ENCODE measurements at places on chromosomes 1 and 21.

DNA sequence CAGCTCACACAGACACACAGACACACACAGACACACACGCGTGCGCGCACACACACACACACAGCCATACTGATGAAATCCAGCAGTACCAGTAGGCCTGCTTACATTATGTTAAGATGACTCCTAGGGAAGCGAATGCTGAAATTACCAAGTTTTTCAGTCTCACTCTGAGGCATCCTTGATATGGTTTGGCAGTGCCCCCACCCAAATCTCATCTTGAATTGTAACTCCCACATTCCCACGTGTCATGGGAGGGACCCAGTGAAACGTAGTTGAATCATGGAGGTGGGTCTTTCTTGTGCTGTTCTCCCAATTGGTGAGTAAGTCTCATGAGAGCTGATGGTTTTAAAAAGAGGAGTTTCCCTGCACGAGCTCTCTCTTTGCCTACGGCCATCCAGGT lies 64.1 kb downstream of the TIAM1 start:
- no peak for DNase-seq

DNA sequence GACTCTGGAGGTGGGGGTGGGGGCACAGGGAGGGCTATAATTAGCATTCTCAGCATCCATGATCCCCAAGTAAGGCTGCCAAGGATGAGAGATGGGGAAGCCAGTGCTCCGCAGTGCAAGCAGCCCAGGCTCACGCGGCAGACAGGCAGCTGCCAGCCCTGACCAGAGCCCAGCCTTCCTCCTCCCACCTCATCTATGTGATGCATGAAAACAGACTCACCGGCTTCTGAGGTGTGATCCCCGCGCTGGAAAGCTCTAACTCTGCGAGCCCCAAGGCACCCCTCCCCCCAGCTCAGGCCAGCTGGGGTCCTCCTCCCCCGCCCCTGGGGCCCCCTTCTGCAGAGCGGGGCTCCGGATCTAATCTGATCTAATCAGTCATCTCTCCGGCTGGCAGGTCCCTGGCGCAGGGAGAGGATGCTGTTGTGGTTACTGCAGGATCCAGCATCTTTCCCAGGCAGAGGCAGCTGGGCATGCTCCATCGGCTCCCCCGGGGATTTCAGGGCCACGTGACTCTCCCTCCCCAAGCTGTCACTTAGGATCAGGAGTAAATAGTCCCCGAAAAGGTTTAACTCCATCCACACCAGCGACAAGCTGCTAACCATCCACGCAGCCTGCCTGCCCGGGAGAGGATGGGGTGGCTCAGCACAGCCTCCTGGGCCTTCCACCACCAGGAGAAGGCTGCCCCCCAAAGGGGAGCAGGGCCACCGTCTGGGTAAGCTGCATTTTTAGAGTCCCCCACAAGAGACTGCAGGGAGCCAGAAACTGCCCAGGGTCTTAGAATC lies at the start of gene PLEKHA6:
Gene PLEKHA6, minus strand, starts transcription at position 456 of the 782 bp plus-strand sequence. CDS start 86,202 bp downstream, outside the sequence.
- DNase-seq = no peak

DNA sequence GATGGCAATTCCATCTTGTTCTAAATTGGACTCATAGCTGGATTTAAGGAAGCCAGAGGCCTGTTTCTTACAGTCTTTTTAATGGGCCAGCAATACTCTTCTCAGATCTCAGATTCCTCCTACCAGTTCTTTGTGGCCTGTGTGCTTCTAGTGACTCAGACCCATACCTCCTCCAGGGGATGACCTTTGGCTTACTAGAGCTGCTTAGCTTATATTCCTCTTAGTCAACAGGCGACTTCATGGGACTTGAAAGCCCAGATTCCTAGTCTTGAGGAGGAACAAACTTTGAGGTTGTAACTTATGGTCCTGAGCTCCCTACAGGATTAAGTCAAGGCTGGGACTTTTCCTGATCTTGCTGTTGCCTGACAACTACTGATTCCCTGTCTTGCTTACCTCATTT lies 12.4 kb upstream of the PAPPA2 start:
- no peak for DNase-seq

- DNase-seq = no peak
Observed at GRCh38 chr1:14735841-14736240, 137.4 kb downstream of the KAZN start.

GRCh38 chr1:193549081-193549480 lies 362.7 kb upstream of the B3GALT2 start:
- no peak for DNase-seq

GRCh38 chr1:203120325-203121153 lies 7.0 kb upstream of the ADORA1 start:
- no peak for DNase-seq

DNA sequence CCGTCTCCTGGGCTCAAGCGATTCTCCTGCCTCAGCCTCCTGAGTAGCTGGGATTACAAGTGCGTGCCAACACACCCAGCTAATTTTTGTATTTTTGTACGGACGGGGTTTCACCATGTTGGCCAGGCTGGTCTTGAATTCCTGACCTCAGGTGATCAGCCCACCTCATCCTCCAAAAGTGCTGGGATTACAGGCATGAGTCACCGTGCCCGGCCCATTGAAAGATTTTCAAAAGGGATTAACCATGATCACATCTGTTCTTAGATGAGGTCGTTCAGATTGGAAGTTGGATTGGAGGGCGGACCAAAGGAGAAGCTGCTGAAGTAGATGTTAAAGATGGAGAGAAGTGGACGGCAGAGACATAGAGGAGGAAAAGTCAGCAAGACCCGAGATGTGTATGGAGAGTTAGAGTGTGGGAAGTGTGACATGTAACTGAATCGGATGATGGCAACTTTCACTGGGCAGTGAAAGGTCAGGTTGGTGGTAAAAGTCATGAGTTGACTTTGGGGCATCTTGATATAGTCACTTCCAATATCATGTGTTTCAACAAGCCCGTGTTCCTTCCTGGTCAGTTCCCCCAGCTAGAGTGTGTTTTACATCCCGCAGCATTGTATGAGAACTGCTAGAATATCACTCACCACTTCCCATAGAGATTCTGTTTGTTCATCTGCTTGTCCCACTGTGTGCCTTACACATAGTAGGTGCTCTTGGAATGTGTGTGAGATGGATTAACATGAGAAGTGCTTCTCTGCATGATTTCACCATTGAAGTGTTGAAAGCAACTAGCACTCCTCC lies 54.4 kb upstream of the TINAGL1 start:
- DNase-seq = no peak

- DNase-seq = no peak
Observed at GRCh38 chr1:13832100-13832499, 132.1 kb downstream of the PRDM2 start.

GRCh38 chr1:3922201-3922725 lies 22.2 kb upstream of the C1orf174 start:
- DNase-seq = no peak

DNA sequence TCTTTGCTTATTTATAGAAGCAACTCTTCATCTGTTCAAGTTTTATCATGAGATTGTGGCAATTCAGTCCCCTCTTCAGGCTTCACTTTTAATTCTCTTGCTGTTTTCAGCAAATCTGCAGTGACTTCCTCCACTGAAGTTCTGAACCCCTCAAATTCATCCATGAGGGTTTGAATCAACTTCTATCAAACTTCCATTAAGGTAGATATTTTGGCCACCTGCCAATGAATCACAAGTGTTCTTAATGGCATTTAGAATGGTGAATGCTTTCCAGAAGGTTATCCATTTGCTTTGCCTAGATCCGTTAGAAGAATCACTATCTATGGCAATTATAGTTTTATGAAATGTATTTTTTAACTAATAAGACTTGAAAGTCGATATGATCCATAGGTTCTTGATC lies 946.7 kb upstream of the B3GALT2 start:
- no peak for DNase-seq

- DNase-seq = no peak
Observed at GRCh38 chr1:175197531-175197930, 5.0 kb upstream of the KIAA0040 start.

- no peak for DNase-seq
Observed at GRCh38 chr21:25936776-25937175, 202.0 kb downstream of the GABPA start.

DNA sequence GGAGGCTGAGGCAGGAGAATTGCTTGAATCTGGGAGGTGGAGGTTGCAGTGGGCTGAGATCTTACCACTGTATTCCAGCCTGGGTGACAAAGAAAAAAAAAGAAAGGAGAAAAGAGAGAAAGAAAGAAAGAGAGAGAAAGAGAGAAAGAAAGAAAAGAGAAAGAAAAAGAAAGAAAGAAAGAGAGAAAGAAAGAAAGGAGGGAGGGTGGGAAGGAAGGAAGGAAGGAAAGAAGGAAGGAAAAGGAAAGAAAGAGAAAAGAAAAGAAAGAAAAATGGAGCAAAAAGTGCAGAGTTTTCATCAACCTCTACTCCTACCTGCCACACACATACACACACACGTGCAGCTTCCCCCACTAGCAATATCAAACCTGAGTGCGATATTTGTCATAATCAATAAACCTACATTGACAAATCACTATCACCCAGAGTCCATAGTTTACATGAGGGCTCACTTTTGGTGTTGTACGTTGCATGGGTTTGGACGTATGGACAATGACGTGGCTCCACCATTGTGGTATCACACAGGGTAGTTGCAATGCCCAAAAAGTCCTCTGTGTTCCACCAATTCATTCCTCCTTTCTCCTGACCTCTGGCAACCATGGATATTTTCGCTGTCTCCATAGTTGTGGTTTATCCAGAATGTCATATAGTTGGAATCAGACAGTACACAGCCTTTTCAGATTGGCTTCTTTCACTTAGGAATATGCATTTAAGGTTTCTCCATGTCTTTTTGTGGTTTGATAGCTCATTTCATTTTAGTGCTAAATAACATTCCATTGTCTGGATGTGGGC lies 36.5 kb downstream of the EVA1C start:
- DNase-seq = no peak

GRCh38 chr1:11318982-11319381 lies 46.0 kb downstream of the UBIAD1 start:
- no peak for DNase-seq

- DNase-seq = no peak
Observed at GRCh38 chr1:24874611-24875234, 55.4 kb downstream of the RUNX3 start.

DNA sequence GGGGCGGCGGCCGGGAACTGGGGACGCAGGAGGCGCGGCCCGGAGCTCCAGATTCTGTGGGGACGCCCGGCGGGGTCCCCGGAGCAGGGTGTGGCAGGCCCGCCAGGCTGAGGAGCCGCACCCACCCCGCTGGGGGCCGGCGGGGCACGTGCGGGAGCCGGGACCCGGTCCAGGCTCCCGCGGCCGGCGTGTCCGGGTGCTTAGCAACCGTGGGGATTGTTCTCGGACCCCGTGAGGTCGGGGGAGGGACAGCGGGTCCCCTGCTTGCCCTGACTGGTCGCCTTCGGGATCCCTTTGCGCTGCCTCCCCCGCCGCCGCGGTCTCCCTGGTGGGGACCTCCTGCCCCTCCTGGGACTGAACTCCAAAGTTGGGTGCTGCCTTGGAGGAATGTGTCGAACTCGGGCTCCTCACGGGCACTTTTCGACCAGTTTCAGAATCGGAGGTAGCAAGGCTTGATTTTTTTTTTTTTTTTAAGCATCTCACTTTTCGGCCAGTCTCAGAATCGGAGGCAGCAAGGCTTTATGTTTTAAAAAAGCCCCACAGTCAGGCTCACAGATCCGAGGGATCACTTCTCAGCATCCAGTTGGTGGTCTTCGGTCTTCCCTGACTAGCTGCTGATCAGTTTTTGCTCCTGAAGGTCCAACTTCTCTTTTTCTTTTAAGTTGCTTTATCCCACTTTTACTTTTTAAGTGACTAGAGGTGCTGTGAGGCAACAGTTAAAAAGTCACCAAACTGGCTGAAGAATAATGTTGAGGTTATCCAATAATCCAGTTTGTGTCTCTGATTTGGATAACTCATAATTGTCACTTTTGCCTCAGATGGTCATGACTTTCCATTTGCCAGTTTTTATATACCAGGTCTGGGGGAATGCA lies 648 bp downstream of the FAM76A start:
- peak; percentile 35 for DNase-seq

GRCh38 chr21:28669971-28670653 lies 322.6 kb downstream of the LTN1 start:
- DNase-seq = no peak

GRCh38 chr21:45747802-45748445 lies 104.4 kb downstream of the PCBP3 start:
- DNase-seq = peak; percentile 91

- DNase-seq = no peak
Observed at GRCh38 chr1:216710055-216710454, 13.2 kb downstream of the ESRRG start.

DNA sequence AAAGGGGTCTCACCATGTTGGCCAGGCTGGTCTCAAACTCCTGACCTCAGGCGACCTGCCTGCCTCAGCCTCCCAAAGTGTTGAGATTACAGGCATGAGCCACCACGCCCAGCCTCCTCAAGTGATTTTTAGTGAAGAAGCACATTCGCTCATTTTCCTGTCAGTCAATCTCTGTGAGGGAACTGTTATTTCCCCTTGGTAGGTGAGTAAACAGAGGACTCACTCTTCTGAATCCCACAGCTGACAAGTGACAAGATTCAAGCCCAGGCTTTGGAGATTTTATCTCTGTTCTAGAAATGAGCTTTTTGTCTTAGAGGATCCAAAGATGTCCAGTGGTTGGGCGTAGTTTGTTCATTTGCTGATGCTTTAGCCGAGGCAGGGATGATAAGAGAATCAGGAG lies 43.9 kb upstream of the TACSTD2 start:
- no peak for DNase-seq

GRCh38 chr1:243390162-243390791 lies 134.4 kb downstream of the SDCCAG8 start:
- DNase-seq = no peak

All from H54 (cell line).